ENCODE measurements at places on chromosomes 4 and X.

- DNase-seq: no peak
Observed at GRCh38 chr4:8331575-8331955, 62.0 kb downstream of the HTRA3 start.

- DNase-seq: no peak
Observed at GRCh38 chr4:2047031-2047660, 12.0 kb upstream of the NAT8L start.

- DNase-seq: no peak
Observed at GRCh38 chr4:21752616-21753015, 196.0 kb downstream of the KCNIP4 start.

DNA sequence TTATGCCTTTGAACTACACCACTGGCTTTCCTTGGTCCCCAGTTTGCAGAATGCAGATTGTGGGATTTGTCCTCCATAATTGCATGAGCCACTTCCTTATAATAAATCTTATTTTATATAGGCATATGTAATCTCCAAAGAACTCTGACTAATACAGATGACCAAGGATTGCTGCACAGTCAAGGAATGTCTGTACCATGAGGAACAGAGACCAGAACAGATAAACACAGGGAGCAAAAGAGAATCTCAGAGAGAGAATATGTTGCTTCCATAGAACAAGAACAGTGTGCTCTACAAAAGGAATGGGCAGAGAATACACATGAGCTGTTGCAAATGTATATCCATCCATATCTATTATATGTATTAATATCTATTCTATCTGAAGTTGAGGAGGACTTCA is 111.1 kb downstream of the ADRA2C start:
- no peak for DNase-seq

DNA sequence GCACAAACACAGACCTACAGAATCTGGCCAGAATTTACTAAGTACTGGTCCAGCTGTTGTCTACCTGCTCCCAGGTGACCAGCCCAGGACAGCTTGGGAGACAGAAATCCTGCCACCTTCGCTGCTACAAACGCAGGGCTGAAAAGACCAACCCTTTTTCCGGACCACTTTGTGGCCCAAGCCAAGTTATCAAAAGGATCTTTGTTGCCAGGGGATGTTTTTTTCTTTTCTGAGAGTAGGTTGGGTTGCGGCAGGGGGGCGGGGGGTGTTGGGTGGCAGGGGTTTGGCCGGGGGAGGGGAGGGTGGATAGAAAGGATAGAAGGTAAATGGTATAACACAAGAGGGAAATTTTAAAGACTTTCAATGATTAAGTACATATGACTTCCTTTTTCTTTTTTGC is 63.4 kb downstream of the STOX2 start:
- DNase-seq: no peak

DNA sequence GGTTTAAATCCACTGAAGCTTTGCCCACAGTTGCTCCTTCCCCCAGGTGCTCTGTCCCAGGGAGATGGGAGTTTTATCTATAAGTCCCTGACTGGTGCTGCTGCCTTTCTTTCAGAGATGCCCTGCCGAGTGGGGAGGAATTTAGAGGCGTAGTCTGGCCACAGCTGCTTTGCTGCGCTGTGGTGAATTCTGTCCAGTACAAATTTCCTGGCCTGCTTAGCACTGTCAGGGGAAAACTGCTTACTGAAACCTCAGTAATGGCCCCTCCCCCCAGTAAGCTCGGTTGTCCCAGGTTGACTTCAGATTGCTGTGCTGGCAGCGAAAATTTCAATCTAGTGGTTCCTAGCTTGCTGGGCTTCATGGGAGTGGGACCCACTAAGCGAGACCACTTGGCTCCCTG is 40.1 kb downstream of the UGT2B17 start:
- DNase-seq: no peak

DNA sequence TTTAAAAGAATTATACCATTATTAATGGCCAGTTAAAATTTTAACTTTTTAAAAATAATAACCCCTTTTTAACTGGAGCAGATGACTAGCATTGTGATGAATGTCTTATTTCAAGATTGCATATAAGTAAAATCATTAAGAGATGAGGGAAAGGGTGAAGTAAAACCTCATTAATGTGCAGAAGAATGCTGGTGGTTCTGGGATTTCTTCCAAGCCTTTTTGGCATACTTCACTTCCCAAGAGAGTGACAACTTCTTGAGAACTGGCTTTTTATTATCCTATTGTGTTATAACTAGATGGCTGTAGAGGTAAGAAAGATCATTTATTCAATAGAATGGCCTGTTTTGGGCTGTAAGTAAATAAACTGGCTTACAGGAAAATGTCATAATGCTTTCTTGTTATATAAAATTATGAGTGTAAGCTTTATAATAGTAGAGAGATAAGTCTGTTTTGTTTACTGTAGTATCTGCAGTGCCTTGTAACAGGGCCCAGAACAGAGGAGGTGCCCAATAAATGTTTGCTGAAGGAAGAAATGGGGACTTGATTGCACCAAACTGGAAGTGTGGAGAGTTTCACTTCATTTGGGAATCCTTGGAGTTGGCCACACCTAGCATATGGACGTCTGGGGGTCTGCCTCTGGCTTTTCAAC is 242.9 kb upstream of the PITX2 start:
- no peak for DNase-seq

GRCh38 chrX:153414856-153415510 is 3.7 kb downstream of the ZFP92 start:
- no peak for DNase-seq

DNA sequence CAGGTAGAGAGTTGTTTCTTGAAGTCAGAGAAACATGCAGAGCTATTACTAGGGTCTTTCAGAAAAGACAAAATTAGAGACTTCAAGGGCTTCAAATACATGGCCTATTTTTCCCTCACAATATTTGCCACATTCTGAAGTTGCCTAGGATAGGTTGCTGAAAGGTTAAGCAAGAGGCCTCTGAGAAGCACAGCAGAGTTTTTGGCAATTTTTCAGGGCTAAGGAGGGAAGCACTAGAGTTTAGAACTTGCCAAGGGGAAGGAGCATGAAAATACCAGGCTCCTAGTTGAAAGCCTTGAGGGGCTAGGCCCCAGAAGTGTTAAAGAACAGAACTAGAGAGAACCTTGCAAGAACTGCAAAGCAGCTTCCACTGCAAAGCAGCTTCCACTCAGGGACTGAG is 86.4 kb downstream of the ANAPC10 start:
- DNase-seq: no peak

DNA sequence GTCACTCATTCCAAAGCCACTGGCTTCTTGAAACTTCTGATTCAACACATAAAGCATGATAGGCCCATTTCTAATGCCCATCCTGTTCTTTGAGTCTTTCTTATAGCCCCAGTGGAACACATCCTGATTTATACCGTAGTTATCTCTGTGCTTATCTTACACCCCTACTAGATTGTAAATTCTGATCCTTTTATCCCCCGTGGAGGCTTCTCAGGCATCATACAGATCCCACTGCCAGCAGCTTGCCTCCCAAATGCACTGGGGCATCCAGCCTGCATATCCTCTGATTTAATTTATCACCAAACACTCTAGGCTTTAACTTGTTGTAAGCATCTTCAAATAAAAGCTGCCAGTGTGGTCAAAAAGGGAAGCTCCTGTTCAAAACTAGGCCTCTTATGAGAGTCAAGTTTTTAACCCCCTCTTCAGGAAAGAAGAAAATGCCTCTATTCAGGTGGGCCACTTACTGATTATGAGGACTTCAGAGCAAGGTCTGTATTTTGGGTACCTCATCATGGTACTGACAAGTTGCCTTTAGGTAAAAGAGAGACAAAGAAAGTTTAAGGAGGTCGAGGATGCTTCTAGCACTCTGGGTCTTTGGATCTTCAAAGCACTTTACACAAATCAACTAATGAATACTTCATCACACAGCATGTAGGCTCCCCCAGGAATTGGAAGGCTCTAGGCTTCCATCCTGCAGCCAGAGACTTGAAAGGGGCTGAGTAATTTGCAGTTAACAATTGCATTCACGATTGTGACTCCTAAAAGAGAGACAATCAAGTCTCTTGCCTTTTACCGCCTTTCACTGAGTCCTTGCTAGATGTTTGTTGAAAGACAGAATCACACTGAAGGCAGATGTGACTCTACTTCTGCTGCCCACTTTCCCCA is 95.8 kb upstream of the LDB2 start:
- DNase-seq: no peak

All from OCI-LY7 (cell line).